ENCODE measurements at places on chromosomes 6 and 20. TPM values are rescaled to one million over a fixed set of nuclear protein-coding genes. Genes with fewer than 3 reads are reported as not detected.

DNA sequence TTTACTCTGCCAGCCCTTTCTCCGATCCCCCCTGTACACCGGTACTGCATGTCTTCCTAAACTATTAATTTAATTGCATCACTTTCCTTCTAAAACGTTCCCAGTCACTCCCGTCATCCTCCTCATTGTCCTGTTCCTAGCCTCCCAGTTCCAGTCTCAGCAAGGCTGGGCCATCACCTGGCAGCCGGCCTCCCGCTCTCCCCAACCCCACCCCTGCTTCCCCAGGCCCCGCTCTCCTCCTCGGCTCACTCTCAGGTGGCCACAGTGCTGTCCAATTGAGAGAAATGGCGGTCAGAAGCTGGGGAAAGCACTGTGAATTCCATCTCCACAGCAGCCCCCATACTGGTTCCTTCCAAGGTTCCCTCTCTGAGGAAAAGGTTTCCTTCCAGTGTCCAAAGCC, 8.9 kb downstream of the PDE10A start:
- no peak for DNase-seq

DNA sequence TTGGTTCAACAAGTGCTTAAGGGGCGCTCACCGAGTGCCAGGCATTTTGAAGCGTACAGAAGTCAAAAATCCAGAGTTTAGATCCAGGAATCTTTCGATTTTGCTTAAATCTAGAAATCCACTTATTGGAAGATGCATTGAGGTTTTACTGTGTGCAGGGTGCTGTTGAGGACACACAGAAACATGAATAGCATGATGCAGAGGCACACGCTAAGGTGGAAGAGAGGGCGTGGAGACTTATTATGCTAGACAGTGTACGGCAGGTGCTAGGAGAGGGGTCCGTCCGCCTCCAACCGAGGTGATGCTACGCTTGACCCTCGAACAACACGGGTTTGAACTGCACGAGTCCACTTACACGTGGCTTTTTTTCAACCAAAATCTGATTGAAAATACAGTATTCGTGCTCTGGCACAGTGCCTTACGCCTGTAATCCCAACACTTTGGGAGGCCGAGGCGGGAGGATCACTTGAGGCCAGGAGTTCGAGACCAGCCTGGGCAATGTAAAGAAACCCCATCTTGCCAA, 1.0 kb upstream of the KIF13A start:
- no peak for DNase-seq

FAM209A gene
- 0.96 TPM for total RNA-seq

DNA sequence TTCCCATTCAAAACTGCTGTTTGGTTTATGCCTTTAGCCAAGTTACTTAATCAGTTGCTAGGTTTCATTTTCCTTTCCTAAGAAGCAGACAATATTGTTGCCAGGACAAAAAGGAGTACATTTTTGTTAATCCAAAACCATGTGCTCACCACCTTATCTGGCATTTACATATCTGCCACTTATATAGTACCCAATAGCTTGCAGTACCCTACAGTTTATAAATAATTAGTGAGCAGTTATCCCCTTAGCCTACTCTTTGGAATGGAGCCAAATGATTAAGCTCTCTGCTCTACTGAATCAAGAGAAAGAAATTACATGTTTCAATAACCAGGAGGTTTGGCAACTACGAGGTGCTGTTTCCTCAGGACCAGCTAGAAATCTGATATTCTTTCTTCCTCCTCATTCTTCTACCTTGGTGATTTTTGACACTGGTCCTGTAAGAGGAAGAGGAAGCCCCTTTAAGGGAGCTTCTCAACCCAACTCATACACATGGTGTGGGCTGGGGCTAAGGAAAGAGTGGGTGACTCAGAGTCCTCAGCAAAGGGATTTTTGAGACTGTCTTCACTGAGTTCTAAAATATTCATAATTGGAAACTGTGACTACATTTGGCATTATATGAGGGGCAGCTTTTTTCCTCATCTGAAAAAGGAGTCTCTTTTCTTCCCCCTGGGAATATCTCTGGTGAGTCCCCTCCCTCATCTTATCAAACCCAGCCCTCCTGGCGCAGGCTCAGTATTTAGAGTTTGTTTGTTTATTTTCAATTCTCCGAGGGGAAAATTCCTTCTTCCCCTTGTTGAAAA, 1.5 kb downstream of the ZNFX1 start:
- no peak for DNase-seq

- no peak for DNase-seq
Observed at GRCh38 chr20:34083137-34083536, 28.9 kb downstream of the EIF2S2 start.

OPN5 gene
- not detected for total RNA-seq

GRCh38 chr6:55108134-55109130, 65.9 kb upstream of the HCRTR2 start:
- DNase-seq = no peak

RIN2 gene
- 82.7 TPM for total RNA-seq

DNA sequence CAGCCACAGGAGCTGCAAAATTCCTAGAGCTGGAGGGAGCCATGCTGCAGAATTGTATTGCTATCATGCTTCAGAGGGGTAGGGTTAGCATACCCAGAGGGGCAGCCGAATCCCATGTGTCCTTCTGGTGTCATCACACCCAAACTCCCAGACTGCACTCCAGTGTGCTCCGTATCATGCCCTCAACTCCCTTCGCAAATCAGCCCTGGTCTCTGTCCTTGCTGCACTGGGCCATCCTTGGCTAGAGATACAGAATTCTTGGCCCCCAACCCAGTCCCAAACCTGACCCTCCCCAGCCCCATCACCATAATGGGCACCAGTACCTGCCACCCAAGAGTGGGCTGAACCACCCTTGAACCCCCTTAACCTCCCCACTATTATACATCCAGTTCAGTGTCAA, 138.3 kb downstream of the ANKRD60 start:
- DNase-seq = no peak

DNA sequence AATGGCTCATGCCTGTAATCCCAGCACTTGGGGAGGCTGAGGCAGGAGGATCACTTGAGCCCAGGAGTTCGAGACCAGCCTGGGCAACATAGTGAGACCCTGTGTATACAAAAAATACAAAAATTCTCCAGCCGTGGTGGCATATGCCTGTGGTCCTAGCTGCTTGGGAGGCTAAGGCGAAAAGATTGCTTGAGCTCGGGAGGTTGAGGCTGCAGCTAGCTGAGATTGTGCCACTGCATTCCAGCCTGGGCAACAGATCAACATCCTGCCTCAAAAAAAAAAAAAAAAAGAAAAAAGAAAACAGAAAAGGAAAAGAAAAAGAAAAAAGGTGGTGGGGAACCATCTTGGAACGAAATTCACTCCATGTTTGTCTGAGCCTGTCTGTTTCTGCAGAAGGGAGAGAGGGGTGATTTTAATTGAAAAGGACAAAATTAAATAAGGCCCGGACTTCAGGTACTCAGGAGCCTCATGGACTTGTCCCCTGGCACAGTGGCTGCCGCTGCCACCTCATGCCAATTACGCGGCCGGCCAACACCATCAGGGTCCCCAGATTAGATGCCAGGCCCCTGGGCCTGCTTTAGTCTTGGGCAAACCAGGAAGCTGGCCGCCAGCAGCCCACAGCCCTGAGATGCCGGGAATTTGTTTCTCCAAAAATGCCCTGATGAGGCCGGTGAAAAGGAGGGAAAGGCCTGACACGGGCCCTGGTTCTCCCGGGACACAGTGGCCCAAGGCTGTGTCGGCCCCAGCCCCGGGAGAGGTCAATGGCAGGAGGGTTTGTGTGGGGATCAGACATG, 37.8 kb upstream of the STX16 start:
- DNase-seq = no peak

DNA sequence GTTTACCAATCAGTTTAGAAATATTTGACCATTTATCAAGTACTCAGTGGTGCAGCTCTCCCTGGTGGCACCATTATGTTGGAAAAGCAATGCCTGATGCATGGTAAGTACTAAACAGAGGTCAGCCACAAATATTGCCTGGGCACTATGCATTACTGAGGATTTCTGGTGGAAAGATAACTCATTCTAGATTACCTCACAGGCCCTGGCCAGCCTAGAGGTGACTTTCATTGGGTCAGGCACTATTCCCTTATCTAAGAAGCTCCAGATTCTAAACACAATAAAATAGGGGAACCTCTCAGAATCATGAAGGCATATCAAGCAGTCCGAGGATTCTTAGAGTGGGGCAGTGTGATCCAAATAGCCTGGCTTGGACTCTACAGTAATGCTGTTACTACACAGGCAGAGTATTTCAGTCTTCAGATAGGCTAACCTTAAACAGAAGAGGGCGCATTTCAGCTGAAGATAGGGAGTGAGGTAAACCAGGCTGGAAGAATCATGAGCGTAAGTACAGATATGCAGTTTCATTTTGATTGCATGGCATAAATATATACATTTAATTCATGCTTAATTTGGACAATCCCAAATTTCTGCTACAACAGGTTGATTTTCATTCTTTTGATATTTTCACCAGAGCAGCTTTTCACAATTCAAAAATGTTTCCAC, 12.1 kb downstream of the LGSN start:
- no peak for DNase-seq

DNA sequence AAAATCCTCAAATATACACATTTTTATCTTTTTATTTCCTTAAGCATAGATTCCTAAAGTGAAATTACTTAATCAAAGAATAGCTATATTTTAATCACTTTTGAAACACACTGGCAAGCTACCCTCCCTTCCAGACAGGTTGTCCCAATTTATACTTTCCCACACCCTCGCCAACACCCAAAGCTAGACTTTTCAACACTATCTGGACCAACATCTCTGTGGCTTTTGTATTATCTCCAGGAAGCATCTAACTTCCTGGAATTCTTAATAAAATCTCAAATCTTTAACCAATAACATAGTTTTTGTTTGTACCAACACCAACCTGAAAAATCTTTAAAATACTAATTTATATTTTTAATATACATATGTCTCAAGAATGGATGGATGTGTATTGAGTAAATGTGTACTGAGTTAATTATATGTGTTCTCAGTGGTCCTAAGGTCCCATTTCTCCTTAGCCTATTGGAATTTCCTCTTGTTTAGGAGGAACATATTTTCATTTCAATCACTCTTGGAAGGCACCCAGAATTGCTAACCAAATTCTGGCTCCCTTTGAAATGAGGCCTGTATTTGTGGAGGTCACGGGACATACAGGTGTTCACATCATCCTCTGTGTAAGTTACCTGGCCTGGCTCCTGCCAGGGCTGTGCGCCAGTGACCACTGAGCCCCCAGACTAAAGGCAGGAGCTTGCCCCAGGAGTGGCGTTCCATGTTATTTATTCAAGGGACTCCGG, 17.4 kb upstream of the GFOD1 start:
- DNase-seq = no peak
